ENCODE measurements at places on chromosomes 4 and X. TPM values are rescaled to one million over a fixed set of nuclear protein-coding genes. Genes with fewer than 3 reads are reported as not detected.

The ZNF141 gene
- 32.5 TPM for total RNA-seq

DNA sequence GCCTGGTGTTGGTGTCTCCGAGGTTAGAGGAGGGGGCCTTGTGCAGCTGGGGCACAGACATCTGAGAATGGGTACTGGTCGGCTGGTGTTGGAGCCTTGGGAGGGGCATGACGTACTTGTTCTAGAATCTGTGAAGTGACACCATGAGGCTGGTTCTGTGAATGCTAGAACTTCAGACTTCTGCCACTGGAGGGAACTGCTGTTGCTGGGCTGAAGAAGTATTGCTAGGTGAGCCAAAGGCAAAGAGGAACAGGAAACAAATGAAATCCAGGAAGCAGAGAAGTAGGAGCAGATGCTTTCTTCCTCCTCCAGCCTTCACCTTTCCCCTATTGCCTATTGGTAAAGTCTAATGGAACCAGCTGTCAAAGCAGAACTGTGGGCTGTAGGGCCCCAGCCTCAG, 120.9 kb upstream of the DDIT4L start:
- DNase-seq: no peak

- DNase-seq: no peak
Measured at GRCh38 chrX:9357518-9358114, 107.2 kb upstream of the TBL1X start.

- no peak for DNase-seq
Measured at GRCh38 chr4:164761746-164762275, 7.9 kb downstream of the SMIM31 start.

GRCh38 chrX:9493936-9494335, 29.1 kb downstream of the TBL1X start:
- DNase-seq: no peak

DNA sequence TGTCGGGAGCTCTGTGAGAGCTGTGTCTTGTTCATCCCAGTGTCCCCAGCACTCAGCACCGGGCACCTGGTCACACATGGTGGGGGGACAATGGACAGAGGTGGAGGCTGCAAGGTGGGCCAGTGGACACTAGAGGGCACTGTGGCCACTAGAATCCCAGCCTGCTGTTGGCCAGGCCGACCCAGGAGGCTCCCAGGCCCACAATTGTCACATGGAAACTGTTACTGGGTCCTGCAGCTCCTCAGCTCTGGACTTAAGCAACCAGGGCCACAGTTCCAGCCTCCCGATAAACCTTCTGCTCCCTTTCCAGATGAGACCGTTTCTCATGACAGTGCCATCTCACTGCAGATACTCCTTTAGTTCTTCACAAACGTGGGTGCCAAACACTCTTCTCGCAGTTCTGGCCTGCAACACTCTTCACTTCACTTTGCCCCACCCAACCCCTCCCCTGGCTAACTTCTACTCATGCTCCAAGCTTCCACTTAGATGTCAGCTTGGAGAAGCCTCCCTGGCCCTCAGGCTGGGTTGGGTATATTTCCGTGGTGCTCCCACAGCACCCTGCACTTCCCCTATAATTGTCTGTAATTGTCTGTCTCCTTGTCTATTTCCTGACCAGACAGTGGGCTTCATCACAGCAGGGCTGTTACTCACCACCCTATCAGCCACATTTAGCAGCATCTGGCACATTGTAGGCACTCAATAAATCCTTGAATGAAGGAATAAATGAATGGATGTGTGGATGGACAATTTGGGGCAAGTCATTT, 3.5 kb upstream of the IQSEC2 start:
- DNase-seq: peak; percentile 33

Data from progenitor cell of endocrine pancreas (in vitro differentiated cells).